ENCODE measurements at places on chromosomes 16 and 17.

DNA sequence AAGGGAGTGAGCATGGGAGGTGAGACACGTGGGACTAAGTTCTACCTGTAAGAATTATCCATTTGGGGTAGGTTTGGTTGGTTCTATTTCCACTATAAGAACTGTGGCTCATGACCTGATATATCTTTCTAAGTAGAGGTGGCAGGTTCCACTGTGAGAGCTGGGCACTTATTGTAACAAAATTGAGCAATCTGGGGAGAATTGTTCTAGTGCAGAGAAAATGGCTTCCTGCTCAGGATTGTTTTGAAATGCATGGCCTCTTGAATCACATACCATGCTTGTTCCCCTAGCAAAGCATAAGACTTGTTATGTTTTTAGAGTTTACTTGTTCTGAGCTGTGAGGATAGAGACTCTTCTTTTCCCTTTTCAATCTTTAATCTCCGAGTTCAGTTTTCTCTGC lies 125.9 kb downstream of the MAP2K6 start:
- DNase-seq: no peak

DNA sequence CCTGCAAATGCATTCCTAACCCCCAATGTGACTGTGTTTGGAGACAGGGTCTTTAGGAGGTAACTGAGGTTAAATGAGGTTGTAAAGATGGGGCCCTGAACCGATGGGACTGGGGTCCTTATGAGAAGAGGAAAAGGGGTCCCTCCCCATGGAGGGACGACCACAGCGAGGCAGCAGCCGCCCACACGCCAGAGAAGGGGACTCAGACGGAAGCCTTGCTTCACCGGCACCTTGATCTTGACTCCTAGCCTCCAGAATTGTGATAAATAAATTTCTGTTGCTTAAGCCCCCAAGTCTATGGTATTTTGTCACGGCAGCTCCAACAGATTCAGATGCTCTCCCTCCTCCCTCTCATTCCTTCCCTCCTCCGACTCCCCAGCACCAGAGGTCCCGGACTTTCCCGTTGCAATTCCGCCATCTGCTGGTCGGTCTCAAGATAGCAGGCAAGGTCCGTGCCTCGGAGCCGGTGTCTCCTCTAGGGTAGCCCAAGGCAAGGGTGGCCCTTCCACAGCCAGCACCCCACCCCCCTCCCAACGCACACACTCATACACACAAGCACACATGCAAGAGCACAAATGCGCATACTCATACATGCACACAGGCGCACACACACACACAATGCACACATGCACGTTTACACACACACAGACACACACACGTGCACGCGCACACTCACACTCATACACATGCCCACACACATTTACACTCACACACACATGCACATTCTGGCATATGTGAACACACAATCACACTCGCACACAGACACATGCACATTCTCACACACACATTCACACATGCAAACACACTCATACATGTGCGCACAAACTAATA lies 23.1 kb upstream of the C16orf78 start:
- no peak for DNase-seq

- DNase-seq: no peak
These were observed at the start of gene PIRT for GRCh38 chr17:10837921-10838320. Gene PIRT (minus strand): TSS chr17:10838087. CDS start chr17:10825645, 12,442 bp downstream.

- DNase-seq: no peak
These were observed 32.7 kb downstream of the YWHAE start for GRCh38 chr17:1367351-1367745.

DNA sequence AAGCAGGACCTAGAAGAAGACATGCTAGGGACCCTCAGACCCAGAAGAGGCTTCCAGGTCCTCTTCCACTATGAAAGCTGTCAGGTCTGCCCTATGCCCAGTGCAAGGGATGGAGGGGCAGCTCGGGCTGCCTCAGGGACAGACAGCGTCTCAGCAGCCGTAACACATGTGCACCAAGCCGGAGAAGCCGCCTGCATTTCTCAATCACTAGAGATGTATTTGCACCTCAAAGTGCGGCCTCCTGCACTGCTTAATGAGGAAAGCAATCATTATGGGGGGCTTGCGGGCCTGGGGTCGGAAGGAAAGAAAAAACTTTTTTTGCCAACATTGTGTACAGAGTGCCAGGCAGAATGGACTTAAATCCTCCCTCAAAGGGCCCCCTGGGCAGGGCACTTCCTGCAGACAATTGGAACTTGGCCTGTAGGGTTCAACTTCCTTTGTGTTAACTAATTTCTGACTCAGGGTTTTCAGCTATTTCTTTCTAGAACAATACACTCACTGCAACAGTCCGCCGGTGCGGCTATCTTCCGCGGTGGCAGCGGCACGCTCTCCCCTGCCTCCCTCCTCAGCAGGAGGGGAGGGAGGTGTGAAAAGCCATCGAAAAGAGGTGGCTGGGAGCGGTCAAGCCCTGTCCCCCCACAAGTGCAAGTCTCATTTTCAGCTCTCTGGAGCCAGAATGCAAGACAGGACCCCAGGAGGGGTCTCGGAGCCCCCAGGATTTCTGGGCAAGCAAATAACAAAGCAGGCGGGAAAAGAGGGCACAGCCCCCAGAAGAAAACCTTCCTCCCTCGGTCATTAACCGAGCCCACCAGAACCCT lies 101.2 kb downstream of the ZNF423 start:
- no peak for DNase-seq

- no peak for DNase-seq
These were observed 224.1 kb upstream of the FOXF1 start for GRCh38 chr16:86285938-86286921.

- no peak for DNase-seq
These were observed 37.2 kb downstream of the KCNJ2 start for GRCh38 chr17:70206361-70207010.

DNA sequence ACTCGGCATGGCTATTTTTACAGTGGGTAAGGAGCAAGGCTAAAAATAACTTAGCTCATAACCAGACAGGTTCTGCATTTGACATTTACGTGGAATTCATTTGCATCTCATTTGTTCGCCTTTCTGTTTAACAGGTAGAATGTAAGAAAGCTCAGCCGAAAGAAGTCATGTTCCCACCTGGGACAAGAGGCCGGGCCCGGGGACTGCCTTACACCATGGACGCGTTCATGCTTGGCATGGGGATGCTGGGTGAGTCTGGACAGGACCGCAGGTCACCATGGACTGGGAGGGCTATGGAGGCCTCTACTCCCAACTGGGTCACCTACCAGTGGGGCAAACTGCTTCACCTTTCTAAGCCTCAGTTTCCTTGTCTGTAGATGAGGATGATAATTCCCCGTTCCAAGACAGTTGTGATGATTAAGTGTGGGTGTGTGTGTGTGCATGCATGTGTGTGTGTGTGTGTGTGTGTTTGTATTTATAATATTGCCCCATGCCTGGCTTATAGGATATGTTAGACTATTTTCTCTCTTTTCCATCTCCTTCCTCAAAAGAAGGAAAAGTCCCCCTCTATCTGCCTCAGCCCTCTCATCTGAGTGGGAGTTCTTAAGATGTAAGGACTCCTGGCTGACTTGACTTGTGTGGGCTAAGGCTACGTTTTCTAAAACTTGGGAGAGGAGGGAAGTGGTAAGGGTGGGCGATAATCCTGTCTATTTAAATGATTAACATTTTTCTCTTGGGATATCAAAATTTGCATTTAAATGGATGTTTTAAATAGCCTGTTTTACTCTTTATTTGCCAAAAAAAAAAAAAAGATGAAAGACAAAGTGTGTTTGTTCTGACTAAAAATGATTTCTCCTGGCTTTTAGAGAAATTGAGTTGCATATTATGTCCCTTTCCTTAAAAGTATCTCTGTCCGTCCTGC lies 129.0 kb downstream of the CCDC182 start:
- no peak for DNase-seq

GRCh38 chr17:41486809-41487530 lies 2.7 kb downstream of the KRT36 start:
- no peak for DNase-seq

GRCh38 chr17:46810837-46811236 lies 7.7 kb downstream of the WNT3 start:
- no peak for DNase-seq

- no peak for DNase-seq
These were observed 217.0 kb upstream of the DYNLRB2 start for GRCh38 chr16:80323808-80324195.

GRCh38 chr17:57559226-57559625 lies 185.9 kb downstream of the CCDC182 start:
- no peak for DNase-seq

DNA sequence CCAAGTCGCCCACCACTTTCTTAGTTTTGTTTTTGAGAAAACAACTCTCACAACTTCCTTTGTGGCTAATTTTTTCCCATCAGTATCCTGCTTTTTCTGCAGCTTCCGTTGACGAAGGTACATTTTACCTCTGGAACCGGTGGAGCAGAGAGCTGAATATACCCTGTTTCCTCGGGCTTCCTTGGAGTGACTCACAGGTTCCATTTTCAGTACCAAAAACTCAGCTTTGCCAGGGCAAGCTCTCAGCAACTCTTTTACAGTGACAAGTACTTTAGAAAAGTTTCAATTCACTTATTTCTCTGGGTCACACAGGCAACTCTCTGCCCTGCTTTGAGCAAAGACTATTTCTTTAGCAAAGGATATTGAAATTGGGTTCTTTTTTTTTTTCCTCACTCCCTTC lies 318.9 kb downstream of the SNX29 start:
- DNase-seq: no peak

- peak; percentile 57 for DNase-seq
These were observed 11.8 kb downstream of the GNAO1 start for GRCh38 chr16:56203052-56203451.

DNA sequence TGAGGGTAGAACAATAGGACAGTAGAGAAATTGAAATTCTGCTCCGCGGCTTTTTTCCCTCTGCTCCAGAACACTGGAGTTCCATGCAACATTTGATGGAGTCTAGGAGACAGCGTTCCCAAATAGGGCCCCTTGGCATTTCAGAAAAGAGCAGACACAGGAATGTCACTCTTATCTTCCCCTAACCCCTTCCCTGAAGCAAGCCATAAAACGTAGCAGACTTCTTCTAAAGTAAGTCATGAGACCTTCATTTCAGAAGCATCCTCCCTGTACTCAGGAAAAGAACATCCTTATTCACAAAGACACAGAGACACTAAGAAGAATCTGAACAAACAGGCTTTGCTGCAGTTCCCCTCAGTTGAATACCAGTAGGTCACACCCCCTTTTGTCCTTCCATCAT lies 296.1 kb upstream of the SOX9 start:
- no peak for DNase-seq

GRCh38 chr16:828891-829290 lies 28.4 kb upstream of the GNG13 start:
- DNase-seq: no peak

- DNase-seq: no peak
These were observed 4.2 kb downstream of the MSI2 start for GRCh38 chr17:57260325-57261083.

- no peak for DNase-seq
These were observed 34.8 kb upstream of the ADAMTS18 start for GRCh38 chr16:77469634-77470033.

DNA sequence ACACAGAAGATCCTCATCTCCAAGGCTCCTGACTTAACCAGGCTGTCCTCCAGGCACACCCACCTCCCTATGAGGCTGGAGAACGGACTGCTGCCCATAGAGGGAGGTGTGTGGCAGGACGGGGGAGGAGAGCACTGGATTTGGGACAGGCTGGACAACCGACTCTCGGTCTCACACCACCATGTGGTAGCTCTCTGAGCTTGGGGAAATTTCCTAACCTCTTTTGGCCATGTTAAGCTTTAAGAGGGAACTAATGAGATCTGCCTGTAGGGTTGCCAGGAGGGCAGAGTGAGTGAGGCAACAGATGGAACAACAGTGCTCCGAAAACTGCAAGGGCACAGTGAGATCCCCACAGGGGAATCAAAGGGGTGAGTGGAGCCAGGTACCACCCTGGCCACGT lies 32.7 kb downstream of the RHBDL3 start:
- DNase-seq: no peak

- no peak for DNase-seq
These were observed 361.5 kb downstream of the SNX29 start for GRCh38 chr16:12337871-12338655.

DNA sequence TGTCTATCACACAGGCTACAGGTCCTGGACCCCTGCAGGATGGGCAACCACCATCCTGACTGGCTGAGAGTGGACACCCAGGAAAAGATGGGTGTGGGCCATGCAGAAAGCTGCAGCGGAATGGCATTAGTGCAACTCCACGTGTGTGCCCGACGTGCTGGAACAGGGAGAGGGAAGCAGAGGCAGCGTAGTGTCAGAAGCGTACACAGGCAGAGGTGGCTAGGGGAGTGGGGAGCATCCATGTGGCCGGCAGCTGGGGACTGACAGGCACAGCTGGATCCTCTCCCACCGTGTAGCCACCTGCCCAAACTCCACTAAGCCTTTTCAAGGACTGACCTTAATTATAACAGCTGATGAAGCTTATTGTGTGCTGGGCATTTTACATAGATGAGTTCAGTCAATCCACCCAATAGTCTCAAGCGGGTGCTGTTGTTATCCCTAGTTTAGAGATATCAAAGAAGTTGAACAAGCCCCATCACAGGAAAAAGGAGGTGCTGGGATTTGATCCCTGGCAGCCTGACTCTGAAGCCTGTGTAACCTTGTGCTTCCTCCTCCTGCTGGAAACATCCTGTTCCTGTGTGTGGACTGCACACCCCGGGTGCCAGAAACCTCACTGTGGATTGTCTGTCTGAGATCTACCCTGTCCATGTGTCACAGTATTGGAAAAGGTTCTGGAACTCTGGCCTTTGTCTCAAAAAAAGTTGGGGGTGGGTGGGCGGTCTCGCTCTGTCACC lies 114.0 kb downstream of the PRKCA start:
- no peak for DNase-seq

GRCh38 chr17:59443106-59443505 lies 111.7 kb downstream of the YPEL2 start:
- DNase-seq: no peak

DNA sequence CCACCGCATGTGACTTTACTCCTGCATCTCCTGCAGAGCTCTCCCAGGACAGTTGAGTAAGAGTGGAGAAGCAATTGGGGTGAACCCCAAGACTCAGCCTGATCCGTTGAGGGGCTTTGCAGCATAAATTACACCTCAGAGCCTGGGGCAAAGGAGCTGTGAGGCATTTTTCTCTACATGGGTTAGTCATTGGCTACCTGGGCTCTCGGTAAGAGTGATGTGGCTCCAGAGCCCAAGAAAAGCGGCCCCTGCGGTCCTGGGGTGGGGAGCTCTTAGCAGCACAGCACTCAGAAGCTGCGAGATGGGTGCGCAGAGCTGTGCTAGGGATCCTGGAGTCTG lies 40.4 kb upstream of the C16orf78 start:
- no peak for DNase-seq
